Glutamatergic neuron (in vitro differentiated cells): ENCODE measurements at places on chromosomes 2 and 18. TPM values are rescaled to one million over a fixed set of nuclear protein-coding genes. Genes with fewer than 3 reads are reported as not detected.

LDLRAD4 gene
- 0.29 TPM for total RNA-seq

GALNT3 gene
- 1.3 TPM for total RNA-seq

HMSD gene
- not detected for total RNA-seq

CNPPD1 gene
- 61.5 TPM for total RNA-seq

ARL4C gene
- 23.2 TPM for total RNA-seq

CDK15 gene
- 0.61 TPM for total RNA-seq

LAMA3 gene
- total RNA-seq, result 2.1 TPM

FBLN7 gene
- 0.20 TPM for total RNA-seq

DNA sequence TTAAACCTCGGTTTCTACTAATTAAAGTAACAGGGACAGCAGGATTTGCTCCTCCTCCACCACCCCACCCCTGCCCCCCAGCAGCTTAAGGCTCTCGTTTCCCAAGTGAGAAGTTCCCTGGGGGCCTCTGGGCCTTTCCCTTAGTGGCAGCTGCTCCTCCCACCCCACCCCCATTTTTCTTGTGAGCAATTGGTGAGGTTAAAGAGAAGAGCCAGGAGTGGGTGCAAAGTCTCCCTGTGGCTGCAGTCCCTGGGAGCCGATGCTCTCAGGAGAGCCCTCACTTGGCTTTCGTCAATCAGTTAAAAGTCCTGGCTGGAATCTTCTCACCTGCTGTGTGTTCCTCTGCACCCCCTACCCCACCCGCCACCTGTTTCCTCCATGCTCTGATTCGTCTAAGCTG is 48.7 kb upstream of the AGAP1 start:
- H3K4me1 ChIP-seq, result peaks cover 6% of the 10 kb centered on the region
- no peak for DNase-seq
- H3K27ac ChIP-seq, result no peak overlapping the region
- peaks cover 3% of the 10 kb centered on the region for H3K27me3 ChIP-seq
- no peak overlapping the region for H3K4me3 ChIP-seq
- H3K36me3 ChIP-seq, result peaks cover 5% of the 10 kb centered on the region

GRCh38 chr2:239196474-239197021 is 204.3 kb downstream of the HDAC4 start:
- peaks cover 11% of the 10 kb centered on the region for H3K27me3 ChIP-seq
- H3K4me3 ChIP-seq, result no peak overlapping the region
- peak overlapping the region; percentile 22 for H3K27ac ChIP-seq
- peak; percentile 5 for DNase-seq
- H3K36me3 ChIP-seq, result peaks cover 5% of the 10 kb centered on the region
- H3K4me1 ChIP-seq, result peaks cover 44% of the 10 kb centered on the region

DNA sequence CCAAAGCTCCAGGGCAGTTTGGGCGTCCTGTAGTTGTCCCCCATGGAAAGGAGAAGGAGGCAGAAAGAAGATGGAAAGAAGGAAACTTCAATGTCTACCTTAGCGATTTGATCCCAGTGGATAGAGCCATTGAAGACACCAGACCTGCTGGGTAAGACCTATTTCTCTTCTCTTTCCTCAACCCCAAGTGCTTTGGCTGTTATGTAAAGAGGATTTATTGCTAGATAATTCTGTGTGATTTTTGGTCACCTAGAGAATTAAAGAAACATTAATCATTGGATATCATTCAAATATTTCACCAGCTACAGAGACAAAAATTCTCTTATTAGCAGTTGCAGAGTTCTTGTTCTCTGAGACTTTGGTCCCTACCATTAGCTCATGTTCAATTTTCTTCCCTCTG is 1.9 kb downstream of the GALNT5 start:
- DNase-seq, result no peak
- no peak overlapping the region for H3K4me3 ChIP-seq
- no peaks in the 10 kb centered on the region for H3K27me3 ChIP-seq
- peaks cover 15% of the 10 kb centered on the region for H3K4me1 ChIP-seq
- H3K27ac ChIP-seq, result no peak overlapping the region
- no peaks in the 10 kb centered on the region for H3K36me3 ChIP-seq

- H3K4me1 ChIP-seq, result peaks cover 13% of the 10 kb centered on the region
- no peak overlapping the region for H3K27ac ChIP-seq
- no peak overlapping the region for H3K4me3 ChIP-seq
Observed at GRCh38 chr2:54628418-54628817, 95.0 kb upstream of the EML6 start.

- no peak for DNase-seq
- H3K4me1 ChIP-seq, result no peaks in the 10 kb centered on the region
- no peak overlapping the region for H3K4me3 ChIP-seq
- peaks cover 3% of the 10 kb centered on the region for H3K27me3 ChIP-seq
Observed at GRCh38 chr2:62727876-62728566, 22.5 kb downstream of the EHBP1 start.

DNA sequence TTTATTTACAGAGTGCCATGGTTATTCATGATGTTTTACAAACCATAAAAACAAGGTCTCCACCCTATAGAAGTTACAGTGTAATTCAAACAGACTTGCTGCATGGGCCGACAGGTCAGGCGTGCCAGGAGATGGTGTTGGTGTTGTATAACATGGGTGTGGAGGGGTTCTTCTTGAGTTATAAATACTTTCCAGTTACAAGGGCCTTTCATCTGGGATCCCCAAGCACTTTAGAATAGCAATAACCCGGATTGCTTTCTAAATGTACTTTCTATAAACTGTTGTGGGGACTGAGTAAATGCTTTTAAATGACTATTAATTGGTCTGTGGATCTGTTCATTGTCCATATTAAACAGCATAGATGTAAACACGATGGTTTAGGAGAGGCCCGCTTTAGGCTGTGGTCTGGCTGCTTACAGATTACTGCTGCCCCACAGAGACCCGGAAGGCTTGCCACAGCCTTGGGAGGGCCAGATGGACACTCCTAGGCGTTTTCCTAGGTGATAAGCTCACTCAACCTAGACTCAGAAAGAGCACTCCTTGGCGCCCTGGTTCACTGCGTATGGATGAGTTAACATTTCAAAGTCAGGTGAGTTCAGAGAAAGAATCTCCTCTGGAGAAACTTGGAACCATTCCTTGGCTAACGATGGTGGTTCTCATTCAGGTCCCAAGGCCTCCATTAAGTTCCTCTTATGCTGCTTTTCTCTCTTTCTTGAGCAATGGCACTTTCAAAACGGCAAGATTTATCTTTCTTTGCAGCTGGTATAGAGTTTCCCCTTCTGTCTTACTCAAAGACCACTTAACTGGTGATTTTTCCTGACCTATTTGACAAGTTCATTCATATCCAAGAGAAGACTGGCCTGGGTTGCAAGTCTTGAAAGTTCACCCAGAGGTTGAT is 3.6 kb upstream of the KIAA2012 start:
- DNase-seq, result no peak
- H3K27me3 ChIP-seq, result peaks cover 2% of the 10 kb centered on the region
- peaks cover 10% of the 10 kb centered on the region for H3K4me1 ChIP-seq
- H3K36me3 ChIP-seq, result no peaks in the 10 kb centered on the region

DNA sequence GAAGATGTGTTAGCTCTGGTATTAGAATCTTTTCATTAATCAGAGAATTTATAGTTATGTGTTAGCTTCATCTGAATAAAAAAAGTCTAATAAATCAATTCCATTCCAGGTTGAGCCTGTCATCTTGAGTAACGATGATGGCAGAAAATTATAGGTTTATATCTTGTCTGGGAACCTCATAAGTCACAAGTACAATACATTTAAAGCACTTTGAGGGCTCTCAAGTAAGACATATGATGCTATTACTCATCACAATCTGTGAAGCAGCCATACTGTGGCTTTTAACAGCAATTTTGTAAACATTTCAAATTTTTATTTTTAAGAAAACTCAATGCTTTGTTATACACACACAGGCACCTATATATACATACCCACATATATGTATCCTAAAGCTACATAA is 484.1 kb upstream of the VRK2 start:
- H3K27me3 ChIP-seq, result no peaks in the 10 kb centered on the region
- H3K4me3 ChIP-seq, result no peak overlapping the region
- no peak overlapping the region for H3K27ac ChIP-seq
- H3K36me3 ChIP-seq, result no peaks in the 10 kb centered on the region

- no peaks in the 10 kb centered on the region for H3K27me3 ChIP-seq
- H3K36me3 ChIP-seq, result no peaks in the 10 kb centered on the region
Observed at GRCh38 chr18:52869942-52870907, 530.2 kb downstream of the DCC start.

DNA sequence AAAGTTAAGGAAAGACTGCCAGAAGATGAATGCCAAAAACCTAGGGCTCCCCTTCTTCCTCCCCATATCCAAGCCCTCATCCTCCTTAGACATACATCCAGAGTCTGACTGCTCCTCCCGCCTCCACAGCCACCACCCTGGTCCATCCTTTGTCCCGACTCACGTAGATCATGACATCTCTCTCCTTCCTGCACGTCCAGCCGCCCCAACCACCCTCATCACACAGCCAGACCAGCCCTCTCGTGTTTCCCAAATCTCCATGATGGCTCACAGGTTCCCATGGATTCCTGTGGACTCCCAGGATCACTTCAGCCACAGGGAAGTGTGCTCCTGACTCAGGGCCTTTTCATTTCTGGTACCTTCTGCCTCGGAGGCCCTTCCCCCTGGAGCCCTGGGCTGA is 47.8 kb upstream of the CAB39 start:
- no peaks in the 10 kb centered on the region for H3K36me3 ChIP-seq
- H3K4me3 ChIP-seq, result no peak overlapping the region
- H3K27me3 ChIP-seq, result peaks cover 4% of the 10 kb centered on the region

DNA sequence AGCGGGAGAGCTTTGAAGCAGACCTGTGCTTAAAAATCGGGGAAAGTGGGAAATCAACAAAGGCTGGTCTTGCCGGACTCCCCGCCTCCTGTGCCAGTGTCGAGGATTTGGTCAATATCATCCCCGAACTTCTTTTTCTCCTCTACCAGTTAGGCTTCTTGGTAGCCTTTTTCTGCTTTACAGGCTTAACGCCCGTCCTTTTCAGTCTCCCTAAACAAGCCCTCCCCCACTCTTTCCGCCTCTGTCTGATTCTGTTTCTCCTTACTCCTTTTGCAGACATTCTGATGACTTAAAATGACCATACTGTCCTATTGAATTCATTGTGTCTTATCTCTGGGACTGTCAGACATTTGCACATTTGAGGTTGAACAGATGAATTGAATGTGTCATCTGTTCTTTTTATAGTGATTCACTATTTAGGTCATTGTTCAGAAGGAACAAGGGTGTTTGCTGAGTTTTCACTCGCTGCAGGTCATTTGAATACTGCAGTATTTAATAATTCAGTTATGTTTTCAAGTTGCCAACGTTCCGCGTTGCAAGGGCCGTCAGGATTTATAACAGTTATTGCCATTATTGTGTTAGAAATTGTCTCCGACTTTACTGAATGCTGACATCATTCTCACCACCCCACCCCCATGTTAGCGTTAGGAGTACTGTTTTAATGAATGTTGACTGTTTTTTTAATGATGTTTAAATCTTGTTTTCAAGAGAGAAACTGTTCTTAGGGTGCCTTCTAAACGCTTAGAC is 1.1 kb downstream of the ITGAV start:
- H3K27ac ChIP-seq, result peak overlapping the region; percentile 93
- no peak for DNase-seq
- peaks cover 4% of the 10 kb centered on the region for H3K36me3 ChIP-seq
- H3K4me3 ChIP-seq, result peak overlapping the region; percentile 96
- H3K27me3 ChIP-seq, result peaks cover 3% of the 10 kb centered on the region

- no peak for DNase-seq
- peaks cover 22% of the 10 kb centered on the region for H3K4me1 ChIP-seq
- no peaks in the 10 kb centered on the region for H3K27me3 ChIP-seq
- H3K4me3 ChIP-seq, result no peak overlapping the region
- no peak overlapping the region for H3K27ac ChIP-seq
Observed at GRCh38 chr2:172930871-172931255, 144.8 kb upstream of the MAP3K20 start.

GRCh38 chr2:72932045-72932740 is 14.9 kb downstream of the EMX1 start:
- H3K4me1 ChIP-seq, result peaks cover 5% of the 10 kb centered on the region
- H3K36me3 ChIP-seq, result no peaks in the 10 kb centered on the region
- peaks cover 4% of the 10 kb centered on the region for H3K27me3 ChIP-seq
- H3K27ac ChIP-seq, result no peak overlapping the region
- H3K4me3 ChIP-seq, result no peak overlapping the region

- DNase-seq, result no peak
- H3K4me3 ChIP-seq, result peak overlapping the region; percentile 90
- no peak overlapping the region for H3K27ac ChIP-seq
- no peaks in the 10 kb centered on the region for H3K4me1 ChIP-seq
- peaks cover 5% of the 10 kb centered on the region for H3K27me3 ChIP-seq
Observed at GRCh38 chr2:96537734-96538486, 1.4 kb downstream of the ARID5A start.

DNA sequence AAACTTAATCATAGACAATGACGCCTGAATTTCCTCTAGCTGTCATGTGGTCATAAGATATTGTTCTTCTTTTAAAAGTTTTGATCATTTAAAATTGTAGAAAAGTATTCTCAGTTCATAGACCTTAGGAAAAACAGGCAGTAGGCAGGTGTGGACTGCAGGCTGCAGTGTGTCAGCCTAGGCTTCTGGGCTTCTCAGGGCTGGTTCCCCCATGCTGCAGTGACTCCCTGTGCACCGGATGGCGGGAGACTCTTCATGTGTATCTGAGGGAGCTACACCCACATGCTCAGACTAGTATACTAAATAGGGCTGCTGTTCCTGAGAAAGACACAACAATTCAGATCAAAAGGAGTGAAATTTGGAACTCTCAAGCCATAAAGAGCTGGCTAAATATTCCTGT is 72.4 kb downstream of the PXDN start:
- peaks cover 3% of the 10 kb centered on the region for H3K27me3 ChIP-seq
- H3K36me3 ChIP-seq, result peaks cover 15% of the 10 kb centered on the region
- no peak for DNase-seq
- H3K4me1 ChIP-seq, result peaks cover 4% of the 10 kb centered on the region

- H3K36me3 ChIP-seq, result peaks cover 6% of the 10 kb centered on the region
- no peak overlapping the region for H3K4me3 ChIP-seq
- DNase-seq, result peak; percentile 78
- H3K4me1 ChIP-seq, result peaks cover 22% of the 10 kb centered on the region
- H3K27me3 ChIP-seq, result peaks cover 8% of the 10 kb centered on the region
Observed at GRCh38 chr2:98730707-98731040, 258 bp downstream of the MGAT4A start.
